CD4-positive, alpha-beta T cell treated with Interleukin-4 for 1 hour (primary cell): ENCODE measurements at places on chromosomes 13 and 19.

- DNase-seq: peak; percentile 86
Observed at GRCh38 chr19:54168174-54168917, 4.6 kb downstream of the TMC4 start.

DNA sequence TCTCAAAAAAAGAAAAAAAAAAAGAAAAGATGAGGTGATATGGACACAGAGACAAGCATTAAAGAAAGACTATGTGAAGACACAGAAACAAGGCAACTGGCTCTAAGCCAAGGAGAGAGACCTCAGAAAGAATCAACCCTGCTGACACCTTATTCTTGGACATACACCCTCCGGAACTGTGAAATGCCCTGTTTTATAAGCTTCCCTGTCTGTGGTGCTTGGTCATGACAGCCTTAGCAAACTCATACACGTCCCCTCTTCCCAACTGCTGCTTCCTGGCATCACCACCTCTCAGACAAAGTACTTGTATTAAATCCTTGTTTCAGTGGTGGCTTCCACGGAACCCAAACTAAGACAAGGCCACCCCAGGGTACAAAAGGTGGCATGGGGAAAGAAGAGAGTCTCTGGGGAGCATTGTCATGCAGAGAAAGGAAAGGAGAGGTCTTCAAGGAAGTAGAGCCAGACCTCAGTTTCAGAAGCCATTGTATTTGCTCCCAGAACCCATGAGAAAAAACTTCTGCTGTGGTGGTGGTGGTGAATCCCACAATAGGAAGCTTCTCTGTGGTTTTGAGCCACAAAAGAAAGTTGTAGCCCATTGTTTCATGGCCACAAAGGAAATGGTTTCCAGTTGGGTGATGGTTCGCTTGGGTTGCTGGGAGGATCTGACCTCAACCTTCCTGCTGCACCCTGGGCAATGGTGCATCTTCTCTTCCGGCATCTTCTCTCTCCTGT, 16.3 kb upstream of the TSPAN16 start:
- peak; percentile 53 for DNase-seq

DNA sequence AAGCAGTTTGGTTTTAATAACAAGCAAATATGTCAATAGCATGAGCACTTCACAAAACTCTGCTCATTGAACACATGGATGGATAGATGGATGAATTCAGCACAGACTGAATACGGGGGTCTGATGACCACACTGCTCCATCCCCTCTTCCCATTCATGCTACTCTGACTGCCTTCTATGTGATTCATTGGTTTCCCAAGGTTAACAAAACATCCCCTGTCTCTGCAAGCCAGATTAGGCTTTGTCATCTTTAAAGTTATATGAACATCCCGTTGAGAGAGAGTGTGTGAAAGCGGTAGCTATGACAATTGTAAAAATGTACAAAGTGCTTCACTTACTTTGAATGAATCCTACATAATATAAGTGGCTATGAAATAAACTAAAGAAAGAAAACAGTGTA, 252.5 kb downstream of the OXGR1 start:
- no peak for DNase-seq

DNA sequence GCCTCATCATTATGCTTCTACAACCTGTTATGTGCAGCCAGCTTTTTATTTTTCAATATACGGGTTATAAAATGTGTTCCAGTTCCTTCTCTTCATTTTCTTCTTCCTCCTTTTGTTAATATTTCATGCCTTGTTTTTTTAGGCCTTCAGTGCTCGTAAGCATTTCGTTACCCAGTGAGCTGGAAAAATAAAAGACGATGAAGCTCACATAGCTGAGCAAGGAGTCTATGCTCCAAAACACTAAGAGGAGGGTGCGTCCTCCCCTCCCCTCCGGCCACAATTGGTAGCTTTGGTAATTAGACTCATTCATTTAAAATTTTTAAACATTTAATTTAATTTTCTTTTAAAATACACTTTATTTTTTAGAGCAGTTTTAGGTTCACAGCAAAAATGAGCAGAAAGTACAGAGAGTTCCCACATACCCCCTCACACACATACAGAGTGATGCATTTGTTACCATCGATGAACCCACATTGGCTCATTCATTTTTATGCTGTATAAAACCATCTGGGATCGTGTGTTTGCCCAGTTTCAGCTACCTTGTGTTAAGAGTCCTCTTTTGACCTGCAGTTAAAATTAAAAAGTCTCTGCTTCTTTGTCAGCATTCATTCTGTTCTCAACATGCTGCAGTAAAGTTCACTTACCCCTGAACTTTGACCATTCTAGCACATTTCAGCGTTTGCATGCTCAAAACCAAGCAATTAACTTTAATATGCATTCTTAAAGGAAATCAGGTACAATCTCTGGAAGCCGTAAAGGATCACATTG, 223.9 kb downstream of the LACC1 start:
- DNase-seq: no peak

- DNase-seq: no peak
Observed at GRCh38 chr13:37645181-37645740, 46.7 kb upstream of the POSTN start.

GRCh38 chr13:85738696-85739320, 60.4 kb downstream of the SLITRK6 start:
- no peak for DNase-seq
